ENCODE measurements at places on chromosomes 1 and 21. TPM values are rescaled to one million over a fixed set of nuclear protein-coding genes. Genes with fewer than 3 reads are reported as not detected.

SELL gene
- total RNA-seq = 85.1 TPM

OR14A16 gene
- not detected for total RNA-seq

SH2D5 gene
- total RNA-seq = not detected

IL19 gene
- total RNA-seq = not detected

CHI3L2 gene
- total RNA-seq = 6.7 TPM

CLCNKA gene
- not detected for total RNA-seq

- no peak for DNase-seq
Measured at GRCh38 chr1:232669981-232670747, 40.2 kb upstream of the SIPA1L2 start.

DNA sequence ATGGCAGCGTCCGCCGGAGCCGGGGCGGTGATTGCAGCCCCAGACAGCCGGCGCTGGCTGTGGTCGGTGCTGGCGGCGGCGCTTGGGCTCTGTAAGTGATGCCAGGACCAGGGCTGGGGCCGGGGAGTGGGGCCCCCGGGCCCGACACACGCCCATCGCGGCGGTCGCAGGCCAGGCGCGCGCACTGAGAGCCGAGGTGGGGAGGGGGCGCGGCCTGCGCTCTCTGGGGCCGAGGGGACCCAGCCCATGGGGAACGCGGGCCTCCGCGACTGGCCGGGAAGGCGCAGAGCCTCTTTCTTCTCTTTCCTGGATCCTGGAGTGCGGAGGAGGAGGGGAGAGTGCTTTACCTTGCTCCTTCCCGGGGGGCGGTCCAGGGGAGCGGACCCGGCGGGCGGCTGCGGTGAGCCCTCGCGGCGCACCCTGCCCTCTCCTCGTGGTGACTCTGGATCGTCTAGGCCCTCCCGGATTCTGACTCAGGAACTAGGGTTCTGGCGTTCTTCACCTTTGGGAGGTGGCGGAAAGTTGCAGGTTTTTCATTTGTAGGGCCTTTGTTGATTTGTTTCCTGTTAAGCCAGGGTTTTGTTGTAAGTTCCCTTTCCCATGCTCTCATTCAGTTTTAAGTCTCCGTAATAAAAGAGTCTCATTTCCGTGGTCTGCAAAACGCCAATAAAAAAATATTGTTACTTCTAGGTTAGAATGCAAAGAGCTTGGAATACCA lies 529 bp downstream of the MPZL1 start:
- DNase-seq = no peak

- no peak for DNase-seq
Measured at GRCh38 chr1:11501906-11502485, 23.0 kb downstream of the DISP3 start.

GRCh38 chr1:51189421-51190073 lies 46.5 kb upstream of the RNF11 start:
- peak; percentile 55 for DNase-seq

DNA sequence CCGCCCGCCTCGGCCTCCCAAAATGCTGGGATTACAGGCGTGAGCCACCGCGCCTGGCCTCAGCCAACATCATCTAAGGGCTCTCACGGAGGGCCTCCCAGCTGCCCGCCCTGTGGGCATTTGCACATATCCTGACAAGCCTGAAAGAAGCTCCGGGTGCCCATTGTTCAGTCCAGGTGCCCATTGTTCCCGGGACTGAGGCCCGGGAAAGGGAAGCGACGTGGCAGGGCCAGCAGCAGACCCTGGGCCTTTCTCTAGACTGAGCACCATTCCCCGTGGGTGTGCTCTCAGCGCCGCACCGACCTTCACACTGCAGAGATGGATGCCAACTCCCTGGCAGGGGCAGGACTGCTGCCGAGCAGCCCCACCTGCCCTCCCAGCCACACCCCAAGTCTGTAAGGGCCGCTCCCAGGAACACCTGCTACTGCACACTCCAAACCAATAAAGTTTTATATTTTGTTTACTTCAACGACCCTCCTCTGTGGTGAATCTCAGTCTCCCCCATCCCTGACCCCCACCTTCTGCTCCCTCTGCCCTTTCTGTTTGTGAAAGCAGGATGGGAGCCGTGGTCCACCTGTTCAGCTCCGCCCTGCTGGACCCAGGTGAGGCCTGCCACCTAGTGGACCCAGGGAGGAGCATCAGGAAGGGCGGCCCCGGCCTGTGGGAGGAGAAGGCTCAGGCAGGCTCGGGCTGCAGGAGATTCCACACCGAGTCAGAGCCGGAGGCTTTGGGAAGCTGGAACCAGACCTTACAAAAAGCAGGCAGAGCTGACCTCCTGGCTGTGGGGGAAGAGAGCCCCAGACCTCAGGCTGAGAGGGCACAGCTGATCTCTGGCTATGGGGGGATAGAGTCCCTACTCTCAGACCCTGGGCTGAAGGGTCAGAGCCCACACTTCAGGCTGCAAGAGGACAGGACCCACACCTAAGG lies 1.1 kb upstream of the TMEM82 start:
- DNase-seq = peak; percentile 83

DNA sequence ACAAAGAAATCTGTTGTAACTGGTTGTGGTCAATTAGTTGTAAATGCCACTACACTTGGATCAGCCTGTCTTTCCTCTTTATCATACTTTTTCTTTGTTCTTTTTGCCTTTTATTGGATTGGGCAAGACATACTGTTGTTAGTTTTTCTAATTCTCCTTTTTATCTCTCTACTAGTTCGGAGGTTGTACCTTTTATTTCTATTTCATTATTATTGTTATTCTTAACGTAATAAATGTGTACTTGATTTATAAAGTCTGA lies 59.2 kb downstream of the IVNS1ABP start:
- DNase-seq = no peak

- DNase-seq = no peak
Measured at GRCh38 chr1:5465281-5465711, 526.9 kb downstream of the NPHP4 start.

GRCh38 chr1:193549081-193549480 lies 362.7 kb upstream of the B3GALT2 start:
- DNase-seq = no peak

- no peak for DNase-seq
Measured at GRCh38 chr1:8378178-8378577, 60.3 kb downstream of the SLC45A1 start.

DNA sequence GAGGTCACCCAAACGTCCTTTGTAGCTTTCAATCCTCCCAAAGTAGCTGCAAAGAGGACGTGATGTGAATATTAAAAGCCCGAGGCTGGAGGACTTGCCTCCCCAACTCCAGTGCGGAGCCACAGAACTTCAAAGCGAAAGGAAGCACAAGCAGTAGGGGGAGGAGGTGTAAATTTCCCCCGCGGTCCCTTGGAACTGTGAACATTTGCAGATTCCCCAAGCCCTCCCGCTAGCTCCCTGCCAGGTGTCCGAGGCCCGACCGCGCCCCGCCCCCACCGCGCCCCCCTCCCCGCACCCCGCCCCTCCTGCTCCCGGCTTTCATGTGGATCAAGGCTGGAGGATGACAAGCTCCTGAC lies 41.5 kb upstream of the HAO2 start:
- DNase-seq = no peak

DNA sequence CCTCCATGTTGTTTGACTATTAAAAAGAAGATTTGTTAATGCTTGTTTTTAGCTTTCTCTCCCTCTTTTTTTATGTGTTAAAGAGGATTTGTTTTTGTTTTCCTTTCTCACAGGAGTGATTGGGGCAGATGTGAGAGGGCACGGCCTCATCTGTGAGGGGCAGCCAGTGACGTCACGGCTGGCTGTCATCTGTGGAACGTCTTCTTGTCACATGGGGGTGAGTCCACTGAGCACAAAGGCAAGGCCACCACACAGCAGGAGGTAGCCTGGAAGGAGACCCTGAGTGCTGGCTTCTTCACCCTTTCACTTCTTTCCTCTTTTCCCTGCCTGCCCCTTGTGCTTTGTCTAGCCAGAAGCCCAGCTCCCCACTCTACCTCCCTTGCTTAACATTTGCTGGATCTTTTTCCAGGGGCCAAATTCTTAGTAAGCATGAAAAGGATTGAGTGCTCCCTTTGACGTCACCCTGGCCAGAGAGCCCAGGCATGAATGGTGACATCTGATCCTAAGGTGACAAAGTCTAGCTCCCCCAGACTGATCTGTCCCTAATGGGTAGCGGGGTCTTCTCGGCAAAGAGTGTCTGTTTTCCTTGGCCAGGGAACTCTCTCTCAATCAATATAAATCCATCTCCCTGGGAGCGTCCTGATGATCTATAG lies 257.2 kb downstream of the FGGY start:
- DNase-seq = no peak

Measured in activated CD8-positive, alpha-beta memory T cell treated with anti-CD3 and anti-CD28 coated beads, Interleukin-2, amount 10 ng/mL, durations not matched to agents 7 days and 5 days (primary cell).